Thoracic aorta (tissue), 2 donors: ENCODE measurements at places on chromosomes 12 and 14. TPM values are rescaled to one million over a fixed set of nuclear protein-coding genes. Genes with fewer than 3 reads are reported as not detected.

DNA sequence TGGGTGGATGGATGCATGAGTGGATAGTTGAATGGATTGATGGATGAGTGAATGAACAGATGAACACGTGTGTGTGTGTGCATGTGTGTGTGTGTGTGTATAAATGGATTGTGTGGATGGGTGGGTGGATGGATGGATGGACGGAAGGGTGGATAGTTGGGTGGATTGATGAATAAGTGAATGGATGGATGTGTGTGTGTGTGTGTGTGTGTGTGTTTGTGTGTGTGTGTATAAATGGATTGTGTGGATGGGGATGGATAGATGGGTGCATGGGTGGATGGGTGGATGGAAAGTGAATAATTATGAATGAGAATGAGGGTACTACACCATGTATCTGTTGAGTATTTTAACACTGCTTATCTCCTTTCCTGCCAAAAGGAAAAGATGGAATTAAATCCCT, 986 bp downstream of the KRT77 start:
- DNase-seq, result no peak

- no peak for DNase-seq
Measured at GRCh38 chr12:96136725-96137378, 57.3 kb upstream of the ELK3 start.

DNA sequence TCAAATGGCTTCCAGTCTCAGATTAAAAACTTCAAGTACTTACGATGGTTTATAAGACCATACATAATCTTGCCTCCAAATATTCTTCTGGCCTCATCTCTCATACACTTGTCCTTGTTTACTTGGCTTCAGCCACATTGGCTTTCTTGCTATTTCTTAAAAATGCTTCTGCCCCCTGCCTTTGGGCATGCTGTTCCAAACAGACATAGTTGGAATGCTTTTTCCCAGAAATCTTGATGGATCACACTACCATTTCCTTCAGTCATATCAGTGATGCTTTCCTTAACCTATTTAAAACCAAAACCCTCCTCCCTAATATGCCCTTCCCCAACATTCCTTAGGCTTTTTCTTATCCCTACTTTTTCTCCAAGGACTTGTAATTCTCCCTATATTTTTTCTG, 74.4 kb upstream of the PAWR start:
- DNase-seq, result no peak

- no peak for DNase-seq
Measured at GRCh38 chr14:53047307-53048069, 96.6 kb upstream of the FERMT2 start.

GRCh38 chr12:79552192-79552591, 138.6 kb downstream of the PAWR start:
- no peak for DNase-seq

DNA sequence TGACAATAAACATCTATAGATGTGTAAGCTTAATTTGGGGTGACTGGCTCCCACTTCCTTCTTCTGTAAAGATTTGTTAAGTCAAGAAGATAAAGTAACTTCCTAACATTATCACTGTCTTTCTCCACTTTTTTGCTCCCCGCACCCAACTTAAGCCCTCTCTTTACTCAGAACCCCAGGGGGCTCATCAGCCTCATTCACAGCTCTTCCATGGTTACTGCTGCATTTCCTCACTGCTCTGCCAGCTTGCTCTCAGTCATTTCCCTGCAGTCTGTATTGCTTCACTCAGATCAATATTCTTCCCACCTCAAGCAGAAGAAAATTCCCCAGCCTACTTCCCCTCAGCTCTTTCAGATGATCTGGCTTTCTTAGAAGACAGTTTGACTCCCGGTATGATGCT, 102.0 kb downstream of the PIK3C2G start:
- DNase-seq, result no peak

DNA sequence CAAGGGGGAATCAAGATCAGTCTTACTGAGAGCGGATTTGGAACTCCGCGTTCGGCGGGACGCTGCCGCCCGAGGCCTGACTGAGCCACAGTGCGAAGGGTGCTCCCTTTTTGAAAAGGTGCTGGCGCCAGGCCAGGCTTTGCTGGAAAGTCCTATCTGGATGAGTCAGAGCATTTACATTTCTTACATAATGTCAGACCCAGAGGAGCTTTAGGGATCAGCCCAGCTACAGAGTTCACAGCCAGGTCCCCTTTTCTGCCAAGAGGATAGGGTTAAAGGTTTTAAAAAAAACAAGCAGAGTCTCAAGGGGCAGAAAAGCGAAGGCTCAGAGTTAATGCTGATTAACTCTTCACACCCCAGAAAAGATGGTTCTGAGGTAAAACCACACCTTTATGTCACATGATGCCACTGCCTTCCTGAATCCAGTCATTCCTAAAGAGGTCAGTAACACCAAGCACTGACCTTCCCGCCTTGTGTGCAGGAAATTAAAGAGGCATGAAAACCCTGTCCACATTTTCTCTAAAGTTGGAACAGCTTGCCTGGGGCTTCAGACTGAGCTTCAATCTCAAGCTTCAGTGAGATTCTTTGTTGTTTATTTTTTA, 11.7 kb upstream of the FBXL14 start:
- peak; percentile 69 for DNase-seq

DNA sequence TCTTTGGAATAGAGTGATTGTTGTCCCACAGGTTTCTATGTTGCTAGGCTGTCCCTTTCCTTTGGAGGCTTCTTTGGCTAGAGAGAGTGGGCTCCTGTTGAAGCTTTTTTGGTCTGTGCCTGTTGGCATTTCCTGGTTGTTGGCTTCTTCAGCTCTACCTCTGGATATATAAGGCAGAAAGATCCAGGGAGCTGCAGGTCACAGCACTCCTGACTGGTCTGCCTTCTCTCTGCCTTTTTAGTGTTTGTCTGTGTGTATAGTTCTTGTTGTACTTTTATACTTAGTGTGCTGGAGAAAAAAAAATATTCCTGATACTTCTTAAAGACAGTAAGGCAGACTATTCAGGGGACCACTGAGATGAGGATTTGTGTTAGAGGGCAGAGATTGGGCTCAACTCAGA, 202.7 kb downstream of the FBXL14 start:
- DNase-seq, result no peak

GRCh38 chr14:24162093-24162492, 1.0 kb downstream of the IRF9 start:
- no peak for DNase-seq

DNA sequence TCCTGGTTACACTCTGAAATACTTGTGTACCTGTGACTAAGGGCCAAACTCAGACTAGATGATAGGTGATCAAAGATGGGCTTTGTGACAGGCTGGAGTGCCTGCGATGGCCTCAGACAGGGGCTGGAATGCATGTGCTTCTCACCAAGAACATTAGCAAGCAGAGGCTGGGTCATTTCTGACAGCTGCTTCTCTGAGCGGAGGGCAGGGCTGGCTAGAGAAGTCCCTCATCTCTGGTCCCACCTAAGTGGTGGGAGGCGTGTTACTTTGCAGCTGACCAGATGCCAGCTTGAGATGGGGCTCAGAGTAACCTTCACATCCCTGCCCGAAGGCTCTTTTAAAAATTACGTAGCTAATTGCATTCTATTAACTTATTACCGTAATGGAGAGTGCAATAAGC, 106.8 kb upstream of the RTL1 start:
- DNase-seq, result no peak

DNA sequence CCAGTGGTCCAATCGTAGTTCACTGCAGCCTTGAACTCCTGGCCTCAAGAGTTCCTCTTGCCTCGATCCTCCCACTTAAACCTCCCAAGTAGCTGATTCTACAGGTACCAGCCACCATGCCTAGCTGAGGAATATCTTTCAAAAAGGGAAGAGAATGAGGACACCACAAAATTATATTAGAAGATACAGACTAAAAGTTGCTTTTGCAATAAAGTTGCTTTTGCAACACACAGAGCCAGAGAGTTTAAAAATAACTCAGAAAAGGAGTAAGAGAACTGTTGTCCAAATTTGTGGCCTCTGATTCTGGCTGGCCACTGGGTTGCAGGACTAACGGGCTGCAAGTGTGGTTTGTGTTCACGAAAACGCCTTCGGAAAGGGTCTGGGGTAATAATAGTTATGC, 19.8 kb downstream of the TMEM253 start:
- no peak for DNase-seq

GRCh38 chr14:19902409-19902808, 18.0 kb upstream of the OR4K5 start:
- no peak for DNase-seq

DNA sequence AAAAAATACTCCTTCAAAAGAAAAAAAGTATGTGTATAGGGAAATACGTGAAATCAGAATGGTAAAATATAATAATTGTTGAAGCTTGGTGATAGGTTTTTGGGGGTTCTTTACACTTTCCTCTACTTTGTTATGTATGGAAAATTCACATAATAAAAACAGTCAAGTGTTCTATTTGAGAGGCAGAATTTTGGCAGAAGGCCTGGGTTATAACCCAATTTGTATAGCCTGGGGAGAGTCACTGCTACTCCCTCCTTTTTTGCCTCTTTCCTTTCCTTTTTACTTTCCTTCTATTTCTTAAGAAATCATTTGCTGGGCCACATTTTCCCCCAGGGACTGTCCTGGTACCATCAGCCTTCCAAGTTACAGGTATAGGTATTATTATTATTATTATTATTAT, 105.7 kb downstream of the CRADD start:
- no peak for DNase-seq

- DNase-seq, result no peak
Measured at GRCh38 chr12:98730412-98730811, 85.3 kb downstream of the APAF1 start.

DNA sequence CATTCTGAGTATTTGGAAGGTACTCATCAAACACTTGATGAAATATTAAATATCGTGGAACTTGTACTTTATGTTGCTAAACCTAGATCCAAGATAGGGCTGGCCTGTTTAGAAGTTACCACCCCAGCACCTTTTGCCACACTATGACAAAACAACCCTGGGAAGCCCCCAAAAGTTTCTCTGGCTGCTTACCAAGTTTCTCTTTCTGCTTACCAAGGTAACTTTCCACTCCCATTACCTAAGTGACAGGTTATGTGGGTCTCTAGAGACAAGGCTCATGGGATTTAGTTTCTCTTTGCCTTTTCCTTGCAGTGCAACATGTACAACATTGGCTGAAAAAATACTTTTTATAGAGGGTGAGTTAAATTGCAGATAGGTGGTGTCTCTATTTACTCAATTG, 28.9 kb upstream of the PPM1A start:
- no peak for DNase-seq

GRCh38 chr14:24475261-24475660, 32.7 kb upstream of the SDR39U1 start:
- DNase-seq, result no peak

DNA sequence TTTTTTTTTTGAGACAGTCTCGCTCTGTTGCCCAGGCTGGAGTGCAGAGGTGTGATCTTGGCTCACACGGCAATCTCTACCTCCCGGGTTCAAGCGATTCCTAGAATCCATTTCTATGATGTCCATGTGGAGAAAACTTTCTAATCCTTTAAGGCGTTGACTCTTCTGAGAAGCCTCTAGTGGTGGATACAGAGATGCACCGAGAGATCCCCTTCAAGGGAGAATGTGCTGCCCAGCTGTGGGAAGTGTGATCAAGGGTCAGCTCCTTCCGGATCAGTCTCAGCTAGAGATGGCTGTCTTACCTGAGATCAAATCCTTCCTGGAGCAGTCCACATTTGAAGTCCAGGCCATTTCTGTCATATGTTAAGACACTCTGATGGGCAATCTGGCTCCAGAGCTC, 92.7 kb upstream of the HECTD1 start:
- DNase-seq, result no peak

GRCh38 chr12:23380419-23381100, 568.9 kb downstream of the SOX5 start:
- DNase-seq, result no peak

DNA sequence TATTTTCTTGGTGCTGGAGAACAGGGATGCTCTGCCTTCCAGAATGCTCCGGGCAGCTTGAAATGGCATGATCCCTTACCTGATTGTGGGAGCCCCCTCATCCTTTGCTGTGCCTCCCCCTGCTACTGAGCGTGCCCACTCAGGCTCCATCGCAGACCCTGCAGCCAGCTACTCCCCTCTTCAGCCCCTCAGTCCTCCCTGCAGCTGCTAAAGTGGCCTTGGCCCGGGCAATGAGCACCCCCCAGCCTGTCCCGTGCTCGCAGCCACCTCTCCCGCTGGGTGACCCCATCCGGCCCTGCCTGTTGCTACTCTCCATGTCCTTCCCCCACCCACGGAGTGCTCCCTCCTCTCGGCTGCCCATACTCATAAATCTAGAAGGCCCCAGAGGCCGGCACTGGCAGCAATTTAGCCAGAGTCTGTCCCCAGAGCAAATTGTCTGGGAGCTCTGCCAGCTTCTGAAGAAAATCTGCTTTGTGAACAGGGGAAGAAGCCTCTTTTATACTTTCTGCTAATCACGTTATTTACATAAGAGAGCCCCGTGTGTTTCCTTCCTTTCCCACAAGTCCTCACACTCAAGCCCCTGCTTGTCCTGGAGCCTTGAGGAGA, 143.7 kb upstream of the FRMD6 start:
- DNase-seq, result peak; percentile 25

GRCh38 chr12:96401076-96401871, 1.0 kb upstream of the CDK17 start:
- no peak for DNase-seq

The MGP gene
- total RNA-seq, result 9,983 TPM

The INSM2 gene
- total RNA-seq, result not detected

The FLVCR2 gene
- 6.2 TPM for total RNA-seq

The SYCP3 gene
- not detected for total RNA-seq

The BIN2 gene
- 11.9 TPM for total RNA-seq

The OR6C68 gene
- total RNA-seq, result not detected

The INHBE gene
- total RNA-seq, result not detected

The KRT83 gene
- total RNA-seq, result not detected
